ENCODE measurements at places on chromosomes 2 and 18.

GRCh38 chr2:12008425-12009061, 262.1 kb downstream of the LPIN1 start:
- no peak for DNase-seq

GRCh38 chr2:211181626-211182025, 625.2 kb downstream of the CPS1 start:
- DNase-seq, result no peak

DNA sequence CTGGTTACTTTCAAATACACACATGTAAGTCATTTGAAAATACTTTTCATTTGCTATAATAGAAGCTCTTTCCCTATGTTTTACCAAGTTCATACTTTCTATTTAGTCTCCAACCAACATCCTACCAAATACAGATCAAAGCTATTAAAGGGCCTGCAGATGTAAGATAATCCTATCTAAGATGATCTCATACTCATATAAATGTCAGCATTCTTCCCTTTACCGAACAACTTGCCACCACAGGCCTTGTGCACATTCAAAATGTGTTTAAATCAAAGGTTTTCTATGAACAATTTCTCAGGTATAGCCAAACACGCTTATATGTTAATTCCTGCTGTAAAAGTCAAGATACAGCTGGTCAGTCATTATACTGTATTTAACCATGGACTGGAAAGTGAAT, 23.3 kb downstream of the KCTD18 start:
- DNase-seq, result no peak

DNA sequence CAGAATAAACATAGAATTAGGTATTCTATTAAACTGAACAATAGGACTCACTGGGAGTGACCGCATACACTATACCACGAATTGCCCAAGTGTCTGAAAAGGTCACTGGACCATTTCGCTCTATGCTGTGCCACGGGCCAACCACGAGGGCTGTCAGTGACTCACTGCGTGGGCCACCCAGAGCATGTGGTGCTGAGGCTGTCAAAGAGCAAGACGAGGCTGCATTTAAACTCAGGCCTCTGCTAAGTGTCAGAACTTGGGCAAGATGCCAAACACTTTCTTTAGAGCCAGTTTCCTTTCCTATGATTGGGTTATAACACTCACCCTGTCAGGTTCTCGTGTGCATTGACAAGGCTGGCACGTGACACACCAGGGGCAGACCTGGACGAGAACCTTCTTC, 97.5 kb downstream of the SH3YL1 start:
- no peak for DNase-seq

DNA sequence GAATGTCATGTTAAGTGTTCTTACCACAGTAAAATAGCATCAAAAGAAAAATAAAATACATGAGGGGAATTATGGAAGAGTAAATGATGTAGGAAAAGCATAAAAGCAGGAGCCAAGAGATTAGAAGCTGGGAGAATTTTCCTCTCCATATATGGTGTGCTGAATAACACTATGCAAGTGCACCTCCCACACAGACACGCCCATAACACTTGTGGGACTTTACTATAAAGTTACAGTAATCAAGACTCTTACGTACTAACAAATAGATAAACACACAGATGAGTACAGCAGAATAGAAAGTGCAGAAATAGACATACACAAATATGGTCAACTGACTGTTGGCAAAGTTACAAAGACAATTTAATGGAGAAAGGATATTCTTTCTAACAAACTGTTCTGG, 16.0 kb upstream of the SPHKAP start:
- no peak for DNase-seq

DNA sequence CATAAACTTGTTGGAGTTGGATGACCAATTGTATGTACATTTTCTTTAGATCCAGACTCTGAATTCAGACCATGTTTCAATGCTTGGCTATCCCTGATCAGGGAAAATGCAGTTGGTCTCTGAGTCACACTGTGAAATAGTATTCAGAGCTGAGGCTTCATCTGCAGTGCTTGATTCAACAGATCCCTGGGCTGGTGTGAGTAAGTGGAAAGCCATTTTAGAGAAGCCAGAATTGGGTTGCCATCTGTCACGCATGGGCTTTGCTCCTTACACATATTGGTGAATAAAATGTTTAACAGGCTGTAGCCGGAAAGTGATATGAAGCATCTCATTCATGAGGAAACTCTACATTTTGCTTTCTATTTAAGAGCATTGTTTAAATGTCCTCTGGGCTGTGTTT, 50.0 kb upstream of the ACYP2 start:
- DNase-seq, result no peak

- DNase-seq, result no peak
These were observed 391.6 kb upstream of the LRATD1 start for GRCh38 chr2:14240868-14241267.

DNA sequence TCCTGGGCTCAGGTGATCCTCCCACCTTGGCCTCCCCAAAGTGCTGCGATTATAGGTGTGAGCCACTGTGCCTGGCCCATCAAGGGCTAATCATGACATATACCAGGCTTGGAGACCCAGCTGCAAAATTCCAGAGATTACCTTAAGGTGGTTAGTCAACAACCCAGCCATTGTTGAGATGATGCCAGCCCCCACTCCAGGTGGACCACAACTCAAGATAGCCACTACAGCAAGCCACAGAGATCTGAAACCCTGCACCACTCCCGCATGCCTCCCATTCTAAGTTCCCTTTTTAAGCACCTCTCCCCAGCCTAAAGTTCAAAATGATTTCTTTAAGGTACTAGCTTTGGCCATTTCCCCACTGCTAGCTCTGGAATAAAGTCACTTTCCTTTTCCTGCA, 4.6 kb upstream of the CLK1 start:
- no peak for DNase-seq

DNA sequence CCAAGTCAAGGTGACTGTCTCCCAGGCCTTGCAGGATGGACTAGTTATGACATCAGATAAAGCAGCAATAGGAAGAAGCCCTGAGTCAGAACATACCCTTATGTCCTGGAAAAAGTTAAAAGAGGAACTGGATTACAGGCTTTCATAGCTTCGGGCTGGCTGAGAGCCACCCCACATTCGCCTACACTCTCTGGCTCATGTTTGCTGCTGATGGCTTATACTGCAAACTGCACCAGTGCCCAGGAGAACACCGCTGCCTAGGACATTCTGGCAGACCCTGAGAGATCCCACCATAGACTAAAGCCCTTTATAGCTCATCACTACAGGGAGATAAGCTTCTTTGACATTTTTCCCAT, 20.3 kb downstream of the SLC8A1 start:
- DNase-seq, result no peak

GRCh38 chr18:52422985-52423601, 83.1 kb downstream of the DCC start:
- DNase-seq, result no peak

GRCh38 chr2:62727876-62728566, 22.5 kb downstream of the EHBP1 start:
- DNase-seq, result no peak

- DNase-seq, result no peak
These were observed 216.2 kb downstream of the GBX2 start for GRCh38 chr2:235951982-235952381.

DNA sequence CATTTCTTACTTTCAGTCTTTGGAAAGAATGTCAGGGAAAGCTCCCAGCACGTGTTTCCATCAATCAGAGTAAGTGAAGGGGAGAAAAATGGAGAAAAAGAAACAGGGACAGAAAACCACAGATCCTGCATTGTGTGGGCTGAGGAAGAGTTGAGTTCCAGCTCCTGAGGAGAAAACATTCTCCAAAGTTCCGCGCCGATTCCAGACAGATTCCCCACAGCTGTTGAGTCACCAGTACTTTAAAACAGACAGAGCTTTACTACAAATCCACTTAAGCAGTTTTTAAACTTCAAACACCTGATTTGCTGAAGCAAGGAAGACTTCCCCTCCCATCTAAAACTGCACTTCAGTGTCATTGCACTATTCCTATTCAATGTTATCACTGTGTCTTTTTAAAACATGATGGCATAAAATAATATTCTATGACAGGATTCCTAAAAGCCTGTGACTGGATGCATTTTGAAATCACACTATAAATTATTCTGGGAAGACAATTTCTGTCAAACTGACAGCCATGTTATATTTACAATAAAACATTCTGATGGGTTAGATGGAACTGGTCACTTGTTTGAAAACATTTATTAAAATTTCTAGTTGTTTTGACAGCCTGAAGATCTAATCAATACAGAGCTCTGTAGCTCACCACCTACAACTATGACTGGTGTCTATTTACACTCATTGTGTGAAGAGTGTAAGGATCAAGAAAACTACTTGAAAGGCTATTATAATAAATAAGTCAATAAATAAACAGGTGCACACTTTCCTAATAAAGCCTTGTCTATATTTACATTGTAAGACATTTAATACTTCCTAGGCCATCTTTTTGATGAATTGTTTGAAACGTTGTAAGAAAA, 40.9 kb downstream of the TCF4 start:
- no peak for DNase-seq

GRCh38 chr18:79601234-79601633, 78.4 kb upstream of the CTDP1 start:
- no peak for DNase-seq

DNA sequence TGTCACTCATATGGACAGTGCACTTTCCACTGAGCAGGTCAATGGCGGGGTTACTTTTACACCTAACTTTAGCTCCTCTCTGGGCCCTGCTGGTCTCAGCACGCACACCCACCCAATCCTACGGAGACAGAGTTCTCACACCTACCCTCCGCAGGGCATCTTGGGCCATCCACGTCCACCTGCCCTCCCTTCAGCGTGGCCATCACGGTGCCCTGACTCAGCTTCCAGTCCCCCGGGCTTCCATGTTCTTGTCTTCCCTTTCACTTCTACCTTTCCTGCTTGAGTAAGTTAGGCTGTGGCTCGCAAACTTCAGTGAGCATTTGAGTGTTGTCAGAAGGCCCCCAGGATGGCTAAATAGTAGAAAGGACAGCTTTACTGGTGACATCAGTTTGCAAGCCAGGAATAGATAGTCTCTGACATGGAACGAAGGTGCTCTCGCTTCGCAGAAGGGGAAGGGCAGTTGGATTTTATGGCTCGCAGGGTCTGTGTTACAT, 232.4 kb downstream of the SEPTIN10 start:
- DNase-seq, result no peak

- DNase-seq, result no peak
These were observed 485.2 kb upstream of the REG3G start for GRCh38 chr2:78540255-78540654.

GRCh38 chr2:239142806-239143205, 258.0 kb downstream of the HDAC4 start:
- DNase-seq, result no peak

- DNase-seq, result no peak
These were observed 60.4 kb downstream of the CD226 start for GRCh38 chr18:69887256-69887655.

- DNase-seq, result no peak
These were observed 411.7 kb upstream of the RAB12 start for GRCh38 chr18:8197499-8197898.
